ENCODE measurements at places on chromosomes 13 and 19.

- no peak for DNase-seq
Observed at GRCh38 chr13:114225610-114226009, 9.1 kb upstream of the CDC16 start.

DNA sequence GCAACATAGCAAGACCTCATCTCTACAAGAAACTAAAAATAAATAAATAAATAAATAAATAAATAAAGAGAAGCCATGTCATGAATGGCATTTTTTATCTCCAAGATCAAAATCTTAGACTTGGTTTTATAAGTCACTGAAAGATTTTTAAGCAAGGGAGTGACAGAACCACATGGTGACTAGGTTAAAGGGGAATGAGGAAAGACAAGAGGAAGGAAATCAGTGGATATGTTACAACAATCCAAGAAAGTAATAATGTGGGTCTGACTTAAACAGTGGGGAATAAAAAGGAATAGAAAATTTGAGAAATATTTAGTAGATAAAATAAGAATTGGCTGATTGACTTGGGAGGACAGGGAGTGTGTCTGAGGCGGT, 18.8 kb upstream of the MED4 start:
- no peak for DNase-seq

GRCh38 chr19:55241935-55242464, 13.4 kb upstream of the TMEM86B start:
- no peak for DNase-seq

- DNase-seq: no peak
Observed at GRCh38 chr13:32028711-32029110, 2.9 kb upstream of the FRY start.

DNA sequence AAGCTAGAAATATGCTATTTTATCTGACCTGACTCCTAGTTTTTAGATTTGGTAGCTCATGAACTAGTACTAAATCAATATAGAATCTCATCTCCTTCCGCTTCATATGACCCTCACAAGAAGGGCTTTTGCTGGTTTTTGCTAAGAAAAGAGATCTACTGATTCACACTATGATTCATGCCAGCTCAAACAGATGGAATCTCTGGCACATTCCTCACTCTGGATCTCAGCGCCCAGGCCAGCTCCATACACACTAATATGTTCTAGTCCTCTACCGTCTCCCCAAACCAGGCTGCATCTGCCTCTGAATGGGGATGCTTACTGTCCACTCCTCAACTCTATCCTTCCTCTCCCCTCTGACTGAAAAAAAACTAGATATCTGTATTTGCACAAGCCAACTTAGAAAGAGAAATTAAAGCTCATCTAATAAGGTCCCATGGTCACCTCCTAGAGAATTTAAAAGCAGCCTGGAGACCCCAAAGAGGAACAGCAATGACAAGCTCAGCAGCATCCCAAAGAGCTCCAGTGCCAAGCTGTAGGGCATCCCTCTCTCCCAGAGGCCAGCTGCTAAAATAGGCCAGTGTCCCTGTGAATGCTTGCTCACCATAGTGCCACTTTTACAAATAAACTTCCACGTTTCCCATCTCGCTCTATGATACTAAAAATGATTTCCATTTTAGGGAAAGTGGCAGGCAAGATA, 74.9 kb downstream of the LHFPL6 start:
- peak; percentile 87 for DNase-seq

DNA sequence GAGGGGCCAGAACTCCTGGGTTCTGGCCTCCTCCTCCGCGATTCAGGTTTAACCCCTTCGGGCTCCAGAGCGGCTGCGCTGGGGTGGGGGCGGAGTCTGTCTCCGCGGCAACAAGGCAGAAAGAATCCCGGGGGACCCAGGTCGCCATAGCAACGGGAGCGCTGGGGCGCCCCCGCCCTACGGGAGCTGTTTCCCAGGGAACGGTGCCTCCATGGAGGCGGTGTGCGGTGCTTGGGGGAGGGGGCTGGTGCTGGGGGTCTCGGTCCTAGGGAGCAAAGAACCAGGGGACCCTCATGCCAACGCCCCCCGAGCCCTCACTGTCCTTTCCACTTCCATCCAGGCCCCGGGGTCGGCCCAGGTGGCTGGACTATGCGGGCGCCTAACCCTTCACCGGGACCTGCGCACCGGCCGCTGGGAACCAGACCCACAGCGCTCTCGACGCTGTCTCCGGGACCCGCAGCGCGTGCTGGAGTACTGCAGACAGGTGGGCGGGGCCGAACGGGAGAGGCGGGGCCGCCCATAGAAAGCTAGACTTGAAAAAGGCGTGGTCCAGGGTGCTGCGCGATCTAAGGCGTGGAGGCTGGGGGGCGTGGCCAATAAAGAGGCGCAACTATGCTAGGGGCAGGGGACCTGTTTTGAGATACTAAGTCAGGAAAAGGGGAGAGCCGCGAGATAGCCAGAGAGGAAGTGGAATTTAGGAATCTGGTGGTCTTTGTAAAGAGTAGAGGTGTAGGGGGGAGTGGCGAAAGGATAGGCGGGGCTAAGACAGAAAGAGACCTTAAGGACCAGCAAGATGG, 1.2 kb downstream of the APLP1 start:
- DNase-seq: peak; percentile 79

GRCh38 chr13:24614306-24615080, 65.7 kb upstream of the ATP12A start:
- no peak for DNase-seq

GRCh38 chr13:76878043-76878442, 8.2 kb downstream of the KCTD12 start:
- no peak for DNase-seq

- no peak for DNase-seq
Observed at GRCh38 chr13:50158385-50159165, 143.3 kb downstream of the KCNRG start.

GRCh38 chr13:55664178-55664577, 1476.5 kb upstream of the PRR20A start:
- no peak for DNase-seq

DNA sequence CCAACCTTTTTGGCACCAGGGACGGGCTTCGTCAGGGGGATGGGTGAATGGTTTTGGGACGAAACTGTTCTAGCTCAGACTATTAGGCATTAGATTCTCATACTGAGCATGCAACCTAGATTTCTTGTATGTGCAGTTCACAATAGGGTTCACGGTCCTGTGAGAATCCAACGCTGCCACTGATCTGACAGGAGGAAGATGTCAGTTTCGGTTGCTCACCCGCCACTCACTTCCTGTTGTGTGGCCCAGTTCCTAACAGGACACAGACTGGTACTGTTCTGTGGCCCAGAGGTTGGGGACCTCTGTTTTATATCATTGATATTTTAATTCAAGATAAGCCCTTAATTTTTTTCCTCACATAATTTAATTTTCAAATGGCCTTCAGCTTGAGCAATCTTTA, 26.7 kb upstream of the TDRD3 start:
- DNase-seq: no peak

- DNase-seq: no peak
Observed at GRCh38 chr13:27592865-27593264, 27.5 kb downstream of the LNX2 start.

GRCh38 chr13:26412263-26412662, 145.2 kb upstream of the WASF3 start:
- no peak for DNase-seq

- no peak for DNase-seq
Observed at GRCh38 chr13:74530011-74530410, 395.8 kb upstream of the KLF12 start.
